Heart left ventricle (tissue), 16 donors: ENCODE measurements at places on chromosomes 4 and X.

GRCh38 chr4:144356941-144357381, 216.4 kb upstream of the GYPA start:
- DNase-seq: no peak
- H3K36me3 ChIP-seq: no peaks in the 10 kb centered on the region
- H3K4me3 ChIP-seq: no peak overlapping the region
- no peaks in the 10 kb centered on the region for H3K4me1 ChIP-seq
- H3K27ac ChIP-seq: no peak overlapping the region

GRCh38 chr4:110135523-110135922, 62.9 kb downstream of the ELOVL6 start:
- H3K36me3 ChIP-seq: no peaks in the 10 kb centered on the region
- DNase-seq: no peak
- no peaks in the 10 kb centered on the region for H3K4me1 ChIP-seq
- H3K27ac ChIP-seq: no peak overlapping the region

GRCh38 chr4:170091069-170091696, 1.4 kb upstream of the AADAT start:
- H3K36me3 ChIP-seq: no peaks in the 10 kb centered on the region
- no peaks in the 10 kb centered on the region for H3K27me3 ChIP-seq
- peaks cover 7% of the 10 kb centered on the region for H3K4me1 ChIP-seq
- H3K4me3 ChIP-seq: no peak overlapping the region
- DNase-seq: no peak

DNA sequence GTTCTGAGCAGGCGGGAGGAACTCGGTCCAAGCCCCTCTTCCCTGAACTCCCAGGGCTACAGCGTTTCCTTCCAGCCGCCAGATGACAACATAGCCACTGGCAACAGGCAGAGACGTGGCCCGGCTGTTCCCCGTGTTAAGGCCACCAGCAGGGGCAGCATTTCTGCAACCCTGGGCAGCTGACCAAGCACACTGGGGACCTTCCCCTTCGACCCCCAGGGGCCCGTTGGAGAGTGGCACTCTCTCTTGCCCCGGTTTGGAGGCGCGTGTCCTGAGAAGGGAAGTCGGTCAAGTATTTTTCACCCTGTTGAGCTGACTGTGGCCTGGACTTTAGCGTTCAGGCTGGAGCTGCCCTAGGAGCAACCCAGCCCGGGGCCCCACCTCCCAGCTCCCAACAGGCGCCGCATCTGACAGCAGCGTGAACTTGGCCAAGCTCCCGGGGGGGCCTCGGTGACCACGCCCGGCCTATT, 37.6 kb downstream of the ZBTB49 start:
- H3K27me3 ChIP-seq: no peaks in the 10 kb centered on the region
- H3K27ac ChIP-seq: no peak overlapping the region
- peaks cover 5% of the 10 kb centered on the region for H3K4me1 ChIP-seq
- no peak overlapping the region for H3K4me3 ChIP-seq

DNA sequence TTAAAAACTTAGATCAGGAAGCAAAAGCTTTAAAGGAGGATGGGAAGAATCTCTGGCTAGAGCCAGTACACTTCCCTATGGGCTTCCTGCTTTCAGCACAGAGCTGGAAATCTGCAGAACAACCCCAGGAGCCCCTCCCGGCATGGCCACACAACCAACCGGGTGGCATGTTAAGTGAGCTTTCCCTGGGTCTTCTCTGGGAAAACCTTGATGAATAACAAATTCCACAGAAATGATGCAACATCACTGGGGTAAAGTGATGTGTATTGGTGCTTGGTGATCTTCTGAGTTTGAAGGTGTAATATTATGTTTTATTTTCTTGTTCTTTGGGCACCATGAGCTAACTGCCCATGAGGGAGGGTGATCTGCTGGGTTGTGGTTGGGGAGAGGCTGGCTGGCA, 22.1 kb downstream of the NHS start:
- no peaks in the 10 kb centered on the region for H3K27me3 ChIP-seq
- no peaks in the 10 kb centered on the region for H3K36me3 ChIP-seq
- H3K27ac ChIP-seq: no peak overlapping the region
- DNase-seq: no peak

GRCh38 chrX:97199501-97199900, 315.8 kb downstream of the RPA4 start:
- no peaks in the 10 kb centered on the region for H3K36me3 ChIP-seq
- H3K27ac ChIP-seq: no peak overlapping the region
- no peaks in the 10 kb centered on the region for H3K27me3 ChIP-seq
- no peak overlapping the region for H3K4me3 ChIP-seq

DNA sequence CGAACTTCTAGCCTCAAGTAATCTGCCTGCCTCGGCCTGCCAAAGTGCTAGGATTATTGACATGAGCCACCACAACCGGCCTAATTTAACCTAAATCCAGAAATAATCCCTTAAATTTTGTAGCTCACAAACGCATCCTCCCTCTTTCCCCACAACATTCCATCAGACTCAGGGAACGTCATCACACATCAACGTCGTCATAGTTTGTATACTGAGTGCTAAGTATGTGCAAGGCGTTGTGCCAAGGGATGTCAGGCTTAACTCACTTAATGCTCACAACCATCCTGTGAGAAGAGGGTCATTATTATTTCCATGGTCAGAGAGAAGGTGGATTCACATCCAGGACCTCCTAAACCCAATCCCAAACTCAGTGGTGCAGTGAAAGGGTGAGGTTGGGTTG, 9.6 kb upstream of the GSX2 start:
- H3K4me1 ChIP-seq: peaks cover 9% of the 10 kb centered on the region
- H3K27ac ChIP-seq: no peak overlapping the region
- no peak for DNase-seq
- H3K4me3 ChIP-seq: no peak overlapping the region
- H3K36me3 ChIP-seq: no peaks in the 10 kb centered on the region

DNA sequence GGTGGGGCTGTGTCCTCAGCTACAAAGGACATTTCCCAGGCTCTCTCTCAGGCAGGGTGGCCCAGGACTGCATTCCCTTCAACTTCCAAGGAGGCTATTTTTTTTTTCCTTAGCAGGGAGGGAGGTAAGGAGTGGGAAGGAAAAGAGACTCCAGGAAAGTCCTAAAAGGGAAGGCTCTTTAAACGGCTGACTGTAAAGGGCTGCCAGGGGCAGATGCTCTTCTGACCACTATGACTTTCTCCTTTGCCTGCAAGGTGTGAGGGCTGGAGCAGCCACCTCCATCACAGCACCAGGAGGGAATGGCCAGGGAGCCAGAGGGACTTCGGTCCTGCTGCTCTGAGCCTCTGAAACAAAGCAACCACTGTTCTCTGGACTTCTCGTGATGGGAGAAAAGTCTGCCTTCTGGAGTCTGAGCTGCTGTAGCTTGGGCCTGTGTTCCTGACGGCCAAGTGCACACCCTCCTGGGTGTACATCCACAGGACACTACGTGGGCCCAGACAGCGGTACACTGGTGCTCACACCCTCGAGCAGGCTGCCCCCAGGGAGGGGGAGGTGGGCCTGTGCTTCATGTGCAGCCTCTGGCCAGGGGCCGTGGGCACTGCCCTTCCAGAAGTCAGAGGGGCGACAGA, 17.9 kb downstream of the NAT8L start:
- H3K4me3 ChIP-seq: no peak overlapping the region
- H3K27ac ChIP-seq: no peak overlapping the region
- H3K27me3 ChIP-seq: no peaks in the 10 kb centered on the region

DNA sequence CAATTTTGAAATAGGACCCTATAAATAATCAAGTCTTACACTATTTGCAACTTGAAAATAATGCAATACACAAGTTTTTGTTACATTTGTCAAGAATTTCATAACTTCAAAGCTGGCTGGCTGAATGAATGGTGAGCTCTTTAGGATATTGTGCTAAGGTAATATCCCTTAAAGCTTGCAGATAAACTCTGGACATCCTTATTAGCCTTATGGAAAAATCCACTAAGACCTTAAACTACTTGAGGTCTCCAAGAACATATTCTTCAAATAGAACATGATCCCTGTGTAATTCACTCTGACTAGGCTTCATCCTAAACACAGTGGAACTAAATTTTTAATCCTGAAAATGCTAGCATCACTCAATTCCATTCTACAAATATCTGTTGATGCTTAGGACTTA, 199.3 kb downstream of the PACRGL start:
- DNase-seq: no peak
- H3K27me3 ChIP-seq: no peaks in the 10 kb centered on the region
- no peaks in the 10 kb centered on the region for H3K36me3 ChIP-seq
- H3K4me1 ChIP-seq: no peaks in the 10 kb centered on the region
- no peak overlapping the region for H3K27ac ChIP-seq

DNA sequence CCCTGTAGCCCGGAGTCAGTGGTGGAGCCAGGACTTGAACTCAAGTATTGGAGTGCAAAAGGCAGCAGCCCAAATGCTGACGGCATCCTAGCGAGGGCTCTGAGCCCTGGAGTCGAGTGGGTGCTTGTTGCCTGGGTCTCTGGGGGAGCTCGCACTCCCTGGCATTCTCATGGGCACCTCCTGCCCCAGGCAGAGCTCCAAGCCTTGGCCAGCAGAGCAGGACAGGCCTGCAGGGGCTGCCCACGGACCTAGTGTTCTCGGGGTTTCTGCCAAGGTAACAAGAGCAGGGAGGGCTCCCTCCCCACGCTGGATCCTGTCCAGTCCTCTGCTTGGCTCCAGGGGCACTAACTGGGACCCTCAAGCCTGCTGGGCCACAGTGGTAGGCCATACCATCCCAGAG, 17.6 kb upstream of the WFS1 start:
- peaks cover 11% of the 10 kb centered on the region for H3K27me3 ChIP-seq
- DNase-seq: no peak
- no peak overlapping the region for H3K4me3 ChIP-seq
- H3K27ac ChIP-seq: no peak overlapping the region

DNA sequence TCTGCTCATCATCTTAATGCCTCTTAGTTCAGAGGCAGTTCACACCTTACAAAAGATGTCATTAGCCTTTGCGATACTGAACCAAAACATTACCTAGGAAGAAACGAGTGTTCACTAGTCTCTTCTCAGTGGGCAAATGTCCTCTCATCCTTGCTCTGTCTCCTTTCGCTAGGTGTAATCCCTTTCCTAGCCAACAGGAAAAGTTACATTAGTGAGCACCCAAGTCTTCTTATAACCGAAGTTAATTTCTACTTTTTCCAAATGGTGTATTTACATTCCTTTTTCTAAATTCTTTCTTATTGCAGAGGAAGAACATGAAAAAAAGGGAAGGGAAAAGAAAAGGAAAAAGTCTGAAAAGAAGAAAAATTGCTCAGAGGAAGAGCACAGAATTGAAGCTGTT, 46.9 kb downstream of the SMIM31 start:
- no peak for DNase-seq
- H3K36me3 ChIP-seq: no peaks in the 10 kb centered on the region
- no peak overlapping the region for H3K27ac ChIP-seq
- H3K4me3 ChIP-seq: no peak overlapping the region
- no peaks in the 10 kb centered on the region for H3K4me1 ChIP-seq

DNA sequence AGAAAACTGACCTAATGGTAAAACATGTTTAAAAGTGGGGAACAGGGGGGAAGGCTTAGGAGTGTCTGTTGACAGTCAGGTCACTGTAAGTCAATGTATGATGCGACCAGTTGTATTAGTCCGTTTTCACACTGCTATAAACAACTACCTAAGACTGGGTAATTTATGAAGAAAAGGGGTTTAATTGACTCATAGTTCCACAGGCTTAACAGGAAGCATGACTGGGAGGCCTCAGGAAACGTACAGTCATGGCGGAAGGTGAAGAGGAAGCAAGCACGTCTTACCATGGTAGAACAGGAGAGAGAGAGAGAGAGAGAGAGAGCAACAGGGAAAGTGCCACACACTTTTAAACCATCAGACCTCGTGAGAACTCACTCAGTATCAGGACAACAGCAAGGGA, 13.0 kb upstream of the PLAC1 start:
- no peak overlapping the region for H3K27ac ChIP-seq
- no peak overlapping the region for H3K4me3 ChIP-seq
- H3K4me1 ChIP-seq: no peaks in the 10 kb centered on the region
- no peaks in the 10 kb centered on the region for H3K36me3 ChIP-seq
- H3K27me3 ChIP-seq: no peaks in the 10 kb centered on the region

DNA sequence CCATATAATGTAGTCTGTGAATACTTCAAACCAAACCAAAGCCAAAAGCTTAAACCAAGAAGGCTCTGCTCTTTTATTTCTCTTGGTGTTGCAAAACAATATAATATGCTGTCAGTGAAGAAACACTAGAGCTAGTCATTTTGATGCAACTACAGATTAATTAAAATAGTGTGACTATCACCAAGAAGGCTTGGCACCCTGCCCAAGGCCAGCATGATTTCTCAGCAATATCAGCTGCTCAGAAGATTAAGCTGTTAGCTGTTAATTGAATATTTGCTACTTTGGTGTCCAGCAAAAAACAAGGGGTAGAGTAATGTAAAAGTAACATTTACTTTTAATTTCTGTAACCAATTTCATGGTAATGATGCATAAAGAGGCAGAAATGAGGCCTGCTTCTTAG, 104.9 kb upstream of the PRPS2 start:
- no peaks in the 10 kb centered on the region for H3K4me1 ChIP-seq
- no peaks in the 10 kb centered on the region for H3K36me3 ChIP-seq

GRCh38 chr4:37715889-37716402, 29.8 kb upstream of the RELL1 start:
- H3K27me3 ChIP-seq: no peaks in the 10 kb centered on the region
- H3K4me3 ChIP-seq: no peak overlapping the region
- peaks cover 5% of the 10 kb centered on the region for H3K4me1 ChIP-seq
- H3K27ac ChIP-seq: no peak overlapping the region
- H3K36me3 ChIP-seq: no peaks in the 10 kb centered on the region

GRCh38 chr4:123256901-123257300, 139.7 kb upstream of the SPRY1 start:
- no peak overlapping the region for H3K27ac ChIP-seq
- H3K4me1 ChIP-seq: peaks cover 9% of the 10 kb centered on the region
- no peaks in the 10 kb centered on the region for H3K36me3 ChIP-seq
- no peaks in the 10 kb centered on the region for H3K27me3 ChIP-seq
- DNase-seq: no peak

DNA sequence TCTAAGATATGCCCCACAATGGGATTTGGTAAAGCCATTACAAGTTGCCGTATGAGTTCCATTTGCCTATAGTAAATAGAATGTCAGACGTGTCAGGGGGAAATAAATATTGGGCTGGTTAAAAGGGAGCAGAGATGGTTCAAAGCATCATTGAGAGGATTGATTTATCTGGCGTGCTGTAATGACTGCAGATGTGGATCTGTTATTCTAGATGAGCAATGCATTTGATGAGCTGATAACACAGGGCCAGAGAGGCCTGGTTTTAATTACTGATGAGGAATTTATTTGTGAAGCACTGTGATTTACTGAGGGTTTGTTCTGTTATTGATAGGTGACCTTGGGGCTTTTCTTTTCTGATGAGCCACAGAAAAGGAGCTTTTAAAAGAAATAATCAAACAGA, 62.5 kb downstream of the DACH2 start:
- no peak overlapping the region for H3K27ac ChIP-seq
- H3K27me3 ChIP-seq: no peaks in the 10 kb centered on the region
- no peaks in the 10 kb centered on the region for H3K36me3 ChIP-seq
- H3K4me1 ChIP-seq: no peaks in the 10 kb centered on the region

DNA sequence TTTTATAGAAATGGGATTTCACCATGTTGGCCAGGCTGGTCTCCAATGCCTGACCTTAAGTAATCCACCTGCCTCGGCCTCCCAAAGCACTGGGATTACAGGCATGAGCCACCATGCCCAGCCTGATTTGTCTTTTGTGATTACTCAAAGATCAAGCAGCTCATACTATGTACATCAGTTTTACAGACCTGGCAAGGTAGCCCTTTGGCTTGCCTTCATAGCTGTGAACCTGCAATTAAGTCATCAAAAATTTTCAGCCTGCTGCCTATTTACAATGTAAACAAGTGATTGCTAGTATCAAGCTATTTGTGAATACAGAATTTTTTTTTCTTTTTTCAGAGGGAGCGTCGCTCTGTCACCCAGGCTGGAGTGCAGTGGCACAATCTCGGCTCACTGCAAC, 46.2 kb downstream of the GSX2 start:
- no peak overlapping the region for H3K27ac ChIP-seq
- H3K4me3 ChIP-seq: no peak overlapping the region
- no peaks in the 10 kb centered on the region for H3K4me1 ChIP-seq
- no peak for DNase-seq
- no peaks in the 10 kb centered on the region for H3K27me3 ChIP-seq
